ENCODE measurements at places on chromosomes 12 and 14.
A peak's percentile ranks its signal among the peaks of the same experiment; 100 is the strongest.

DNA sequence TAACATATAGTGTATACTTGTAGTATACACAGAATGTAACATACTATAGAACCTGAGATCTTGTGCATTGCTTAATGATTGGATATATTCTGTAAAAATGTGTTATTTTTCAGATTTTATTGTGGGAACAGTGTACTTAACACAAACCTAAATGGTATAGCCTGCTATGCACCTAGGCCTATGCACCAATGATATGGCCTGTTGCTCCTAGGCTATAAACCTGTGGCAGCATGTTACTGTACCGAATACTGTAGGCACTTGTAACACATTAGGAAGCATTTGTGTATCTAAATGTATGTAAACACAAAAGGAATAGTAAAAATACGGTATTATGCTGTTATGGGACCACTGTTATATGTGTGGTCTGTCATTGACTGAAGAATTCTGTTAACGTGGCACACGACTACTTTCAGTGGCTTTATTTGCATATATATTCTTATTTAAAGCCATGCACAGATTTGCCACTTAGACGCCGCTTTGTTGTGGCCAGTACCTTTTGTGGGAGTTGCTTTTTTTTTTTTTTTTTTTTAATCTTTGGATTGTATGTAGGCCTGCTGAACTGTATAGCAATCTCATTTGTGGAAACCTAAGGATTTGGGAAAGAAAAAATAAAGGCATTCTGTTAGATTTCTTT is 7.4 kb downstream of the PAPOLA start:
- DNase-seq = no peak

GRCh38 chr12:47927346-47927745 is 22.6 kb upstream of the VDR start:
- DNase-seq = no peak

DNA sequence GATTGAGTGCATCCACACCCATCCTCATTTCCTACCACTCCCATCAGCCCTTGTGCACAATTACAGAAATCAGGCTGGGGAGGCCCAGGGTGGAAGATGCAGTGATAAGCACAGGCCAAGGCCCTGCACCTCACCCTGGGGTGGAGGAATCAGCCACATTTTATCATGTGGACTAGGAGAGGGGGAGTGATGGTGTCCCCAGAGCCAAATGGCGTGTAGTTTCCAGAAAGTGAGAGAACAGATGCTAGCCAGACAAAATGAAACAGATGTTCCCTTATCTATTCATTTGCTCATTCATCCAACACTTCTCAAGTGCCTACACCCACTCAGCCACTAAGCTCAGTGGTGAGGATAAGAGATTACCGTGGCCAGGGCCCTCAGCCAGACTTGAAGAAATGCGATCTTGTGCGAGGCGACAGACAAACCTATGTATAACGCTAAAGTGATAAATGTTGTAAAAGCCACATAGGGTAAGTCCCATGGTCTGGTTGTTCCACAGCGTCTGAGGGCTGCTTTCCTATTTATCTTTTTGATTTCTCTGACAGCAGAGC is 93.6 kb downstream of the STAB2 start:
- DNase-seq = no peak

DNA sequence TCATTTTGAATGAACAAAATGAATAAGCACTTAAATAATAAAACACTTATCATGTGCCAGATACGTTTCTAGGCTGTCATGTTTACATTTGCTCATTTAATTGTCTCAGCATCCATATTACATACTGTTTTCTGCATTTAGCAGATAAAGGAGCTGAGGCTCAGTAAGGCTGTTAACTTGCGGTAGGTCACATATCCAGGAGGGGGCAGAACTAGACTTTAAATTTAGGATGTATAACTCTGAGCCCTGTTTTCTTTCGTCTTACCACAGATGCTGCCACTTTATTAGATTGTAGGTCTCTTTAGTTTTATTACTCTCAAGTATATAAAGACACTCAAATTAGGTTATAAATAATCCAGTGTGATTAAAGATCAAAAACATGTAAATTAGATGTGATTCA is 17.7 kb downstream of the IRAK4 start:
- peak; percentile 39 for DNase-seq

DNA sequence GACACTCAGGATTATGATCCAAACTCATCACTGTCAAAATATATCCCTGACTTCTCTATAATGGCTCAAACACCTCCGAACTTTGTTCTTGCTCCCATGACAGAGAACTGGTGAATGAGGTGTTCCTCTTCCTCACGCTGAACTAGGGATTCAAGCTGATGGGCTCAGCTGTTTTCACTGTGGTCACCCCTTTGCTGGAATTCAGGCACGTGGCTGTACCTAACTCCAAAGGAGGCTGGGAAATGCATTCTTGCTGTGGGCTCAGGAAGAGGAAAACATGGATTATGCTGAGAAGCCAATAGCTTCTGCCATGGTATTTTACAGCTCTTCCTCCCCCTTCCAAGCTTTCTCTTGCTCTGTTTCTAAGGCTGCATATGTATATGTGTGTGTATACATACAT is 43.9 kb downstream of the STXBP6 start:
- DNase-seq = no peak

DNA sequence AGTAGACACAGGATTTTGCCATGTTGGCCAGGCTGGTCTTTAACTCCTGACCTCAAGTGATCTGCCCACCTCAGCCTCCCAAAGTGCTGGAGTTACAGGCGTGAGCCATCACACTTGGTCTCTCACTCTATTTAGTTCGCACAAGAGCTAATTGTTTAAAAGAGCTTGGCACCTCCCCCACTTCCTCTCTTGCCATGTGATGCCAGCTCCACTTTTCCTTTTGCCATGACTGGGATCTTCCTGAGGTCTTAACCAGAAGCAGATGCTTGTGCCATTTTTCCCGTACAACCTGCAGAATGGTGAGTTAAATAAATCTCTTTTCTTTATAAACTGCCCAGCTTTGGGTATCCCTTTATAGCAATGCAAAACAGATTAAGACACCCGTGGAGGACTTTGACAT is 200.1 kb upstream of the FRMD6 start:
- no peak for DNase-seq

DNA sequence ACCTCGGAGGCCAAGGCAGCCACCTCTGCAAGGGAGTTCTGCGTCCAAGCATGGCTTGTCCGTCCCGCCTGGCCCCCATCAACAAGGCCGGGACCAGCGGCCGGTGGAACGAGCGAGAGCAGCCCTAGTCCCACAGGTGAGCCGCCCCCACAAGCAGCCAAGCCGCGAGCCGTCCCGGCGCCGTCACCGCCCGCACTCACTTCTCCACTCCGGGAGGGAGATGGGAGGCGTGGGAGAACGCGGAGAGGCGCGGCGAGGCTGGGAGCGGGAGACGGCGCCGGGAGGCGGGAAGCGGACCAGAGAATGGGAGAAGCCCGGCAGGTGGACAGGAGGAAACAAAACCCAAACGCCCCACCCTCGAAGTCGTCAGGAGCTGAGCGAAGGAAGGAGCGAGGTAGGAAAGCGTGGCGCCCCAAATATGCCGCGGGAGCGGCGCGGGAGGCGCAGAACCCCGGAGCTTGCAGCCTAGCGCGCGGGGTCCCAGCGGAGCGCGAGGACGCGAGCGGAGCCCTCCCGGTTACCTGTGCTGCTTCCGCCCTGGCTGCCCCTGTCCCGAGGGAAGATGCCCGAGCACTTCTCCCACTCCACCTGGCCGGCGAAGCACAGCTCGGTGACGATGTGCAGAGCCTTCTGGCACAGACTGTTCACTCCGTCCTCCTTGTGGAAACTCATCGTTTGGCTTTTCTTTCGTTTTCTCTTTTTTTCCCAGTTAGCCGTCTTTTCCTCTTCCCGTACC is 600 bp downstream of the SYT10 start:
- DNase-seq = peak; percentile 73

DNA sequence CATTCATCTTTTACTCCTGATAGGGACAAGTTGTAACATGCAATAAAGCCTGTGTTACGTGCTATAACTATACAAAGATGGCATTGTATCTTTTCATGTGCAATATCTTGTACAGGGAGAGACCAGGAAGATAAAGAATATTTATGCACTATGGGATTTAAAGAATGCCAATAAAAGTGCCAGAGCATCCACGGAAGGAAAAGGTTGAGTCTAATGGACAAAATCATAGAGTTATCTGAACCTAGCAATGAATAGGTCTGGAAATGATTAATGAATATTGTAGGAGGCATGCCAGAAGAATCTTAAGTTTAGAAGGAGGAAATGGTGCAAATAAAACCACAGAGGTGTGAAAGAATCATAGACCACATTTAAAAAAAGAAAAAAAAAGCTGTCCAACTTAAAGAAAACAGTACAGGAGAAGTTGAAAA is 263.9 kb downstream of the KCNC2 start:
- no peak for DNase-seq

DNA sequence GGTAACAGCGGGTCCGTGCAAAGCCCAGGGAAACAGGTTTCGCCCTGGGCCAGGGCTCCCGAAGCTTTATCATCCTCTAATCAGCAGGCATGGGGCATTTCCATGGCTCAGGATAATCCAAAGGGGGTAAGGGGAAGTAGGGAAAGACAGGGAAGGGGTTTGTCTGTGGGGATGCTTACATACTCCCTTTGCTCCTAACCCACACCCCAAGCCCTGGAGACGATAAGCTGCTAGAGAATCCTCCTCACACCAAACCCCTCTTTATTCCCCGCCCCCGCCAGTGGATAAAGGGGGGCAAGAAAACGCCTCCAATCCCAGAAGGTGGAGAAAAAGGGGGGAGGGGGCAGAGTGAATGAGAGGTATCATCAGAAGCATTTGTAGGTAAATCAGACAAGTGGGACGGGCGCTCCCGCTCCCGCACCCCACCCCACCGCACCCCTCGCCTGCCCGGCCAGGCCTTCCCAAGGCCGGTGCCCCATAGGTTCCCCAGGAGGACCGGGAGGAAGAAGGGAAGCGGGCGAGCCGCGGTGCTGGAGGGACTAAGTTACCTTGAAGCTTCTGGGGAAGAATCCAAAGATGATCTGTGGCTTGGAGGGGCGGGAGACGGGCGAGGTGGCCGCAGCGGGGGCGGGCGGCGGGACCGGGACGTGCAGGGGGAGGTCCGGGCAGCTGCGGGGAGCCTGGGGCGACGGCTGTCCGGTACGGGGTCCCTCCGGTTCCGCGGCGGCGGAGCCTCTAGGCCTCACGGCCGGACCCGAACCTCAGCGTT is 762 bp downstream of the PPP2R5E start:
- peak; percentile 68 for DNase-seq

GRCh38 chr12:43921666-43922337 is 85.9 kb downstream of the TMEM117 start:
- DNase-seq = peak; percentile 6

DNA sequence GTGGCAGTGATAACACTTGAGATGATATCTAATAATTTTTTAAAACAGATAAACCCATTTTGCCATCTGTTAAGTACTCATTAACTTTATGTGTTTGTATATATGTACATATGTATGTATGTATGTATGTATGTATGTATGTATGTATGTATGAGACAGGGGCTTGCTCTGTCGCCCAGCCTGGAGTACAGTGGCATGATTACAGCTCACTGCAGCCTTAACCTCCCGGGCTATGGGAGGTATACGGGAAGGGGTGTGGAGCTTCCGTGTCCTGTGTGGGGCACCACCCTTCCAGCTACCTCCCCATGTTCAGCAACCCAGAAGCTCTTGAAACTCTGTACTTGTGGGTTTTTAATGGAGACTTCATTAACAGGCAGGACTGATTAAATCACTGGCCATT is 116.9 kb downstream of the SCFD1 start:
- DNase-seq = no peak

DNA sequence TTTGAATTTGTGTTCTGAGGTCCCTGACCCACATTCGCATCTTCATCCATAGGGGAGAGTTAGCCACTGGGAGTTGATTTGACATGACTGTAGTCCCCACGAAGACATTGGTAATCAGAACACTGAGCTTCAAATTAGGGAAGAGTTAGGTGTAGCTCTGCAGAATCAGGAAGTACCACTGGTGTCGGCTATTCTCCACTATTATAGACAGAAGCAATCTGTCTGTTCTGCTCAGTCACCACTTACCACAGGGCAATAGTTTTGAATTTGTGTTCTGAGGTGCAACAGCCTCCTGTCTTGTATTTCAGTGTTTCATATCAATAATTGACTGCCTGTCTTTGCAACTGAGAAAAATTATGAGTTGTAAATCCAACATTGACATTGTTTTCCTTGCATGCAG is 407.6 kb downstream of the LRFN5 start:
- DNase-seq = no peak

DNA sequence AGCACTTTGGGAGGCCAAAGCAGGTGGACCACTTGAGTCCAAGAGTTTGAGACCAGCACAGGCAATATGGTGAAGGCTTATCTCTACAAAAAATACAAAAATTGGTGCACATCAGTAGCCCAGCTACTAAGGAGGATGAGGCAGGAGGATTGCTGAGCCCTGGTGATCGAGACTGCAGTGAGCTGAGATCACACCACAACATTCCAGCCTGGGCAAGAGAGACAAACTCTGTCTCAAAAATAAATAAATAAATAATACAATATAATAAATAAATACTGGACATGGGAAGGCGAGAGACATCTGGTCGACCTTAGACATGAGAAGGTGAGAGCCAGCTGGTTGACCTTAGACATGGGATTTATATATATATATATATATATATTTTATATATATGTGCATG is 119.8 kb upstream of the SLC38A4 start:
- no peak for DNase-seq

DNA sequence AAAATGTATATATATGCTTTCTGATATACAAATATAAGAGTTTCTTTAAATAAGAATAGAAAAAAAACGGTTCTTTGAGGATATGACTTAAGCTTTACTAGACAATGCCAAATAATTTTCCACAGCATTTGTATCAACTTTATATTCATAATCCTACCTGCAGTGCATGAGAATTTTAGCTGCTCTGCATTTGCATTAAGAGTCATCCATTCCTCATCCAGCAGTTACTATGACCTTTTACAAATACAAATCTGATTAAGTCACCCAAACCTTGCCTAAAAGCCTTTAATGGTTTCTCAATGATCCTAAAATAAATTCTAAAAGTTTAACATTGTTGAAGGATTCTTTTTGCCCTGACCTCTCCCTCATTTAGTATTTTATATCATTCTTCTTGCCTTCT is 116.5 kb downstream of the MGAT4C start:
- DNase-seq = no peak
